Activated T-helper 17 cell treated with anti-CD3 and anti-CD28 coated beads, Interleukin-2, amount 50 U/mL, for 72 hours (primary cell): ENCODE measurements at places on chromosomes 2 and 18.

GRCh38 chr2:66665124-66665984, 230.4 kb downstream of the MEIS1 start:
- no peak for ATAC-seq

- ATAC-seq: peak; percentile 14
These were observed 55.5 kb upstream of the ANKRD62 start for GRCh38 chr18:12038082-12038638.

DNA sequence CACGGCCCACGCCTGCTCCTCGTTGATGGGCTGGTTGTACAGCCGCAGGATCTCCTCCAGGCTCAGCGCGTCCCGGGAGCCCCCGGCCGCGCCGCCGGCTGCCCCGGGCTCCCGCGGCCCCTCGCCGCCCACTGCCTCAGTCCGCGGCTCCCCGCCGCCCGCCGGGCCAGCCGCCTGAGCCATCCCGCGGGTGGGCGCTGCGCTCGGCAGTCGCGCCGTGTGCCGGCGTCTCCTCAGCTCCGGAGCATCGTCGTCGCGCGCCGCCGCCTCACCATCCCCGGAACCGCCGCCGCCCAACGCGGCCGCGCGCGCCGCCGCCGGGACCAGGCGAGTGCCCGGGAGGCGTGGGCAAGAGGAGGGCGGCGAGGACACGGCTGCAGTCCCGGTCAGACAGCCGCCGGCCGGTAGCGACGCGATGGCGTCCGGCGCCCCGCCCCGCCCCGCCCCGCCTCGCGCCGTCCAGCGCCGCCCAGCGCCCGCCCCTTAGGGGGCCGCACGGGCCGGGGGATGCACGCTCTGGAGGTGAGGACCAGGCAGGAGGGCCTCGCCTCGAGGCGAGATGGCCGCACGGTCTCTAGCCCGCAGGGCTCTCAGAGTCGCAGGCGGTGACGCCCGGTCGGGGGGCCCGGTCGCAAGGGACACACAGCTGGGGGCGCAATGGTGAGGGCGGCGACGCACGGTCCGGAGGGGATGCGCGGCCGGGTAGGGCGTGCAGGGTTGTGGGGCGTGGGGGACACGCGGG, at the start of gene SPIRE1:
Gene SPIRE1 (minus strand): TSS at position 424 of the 742 bp plus-strand sequence. CDS start 241 bp downstream, at position 183.
- peak; percentile 66 for ATAC-seq

- no peak for ATAC-seq
These were observed 96.3 kb downstream of the SOX11 start for GRCh38 chr2:5788447-5788846.

GRCh38 chr2:28902584-28902983, 8.1 kb downstream of the WDR43 start:
- no peak for ATAC-seq

DNA sequence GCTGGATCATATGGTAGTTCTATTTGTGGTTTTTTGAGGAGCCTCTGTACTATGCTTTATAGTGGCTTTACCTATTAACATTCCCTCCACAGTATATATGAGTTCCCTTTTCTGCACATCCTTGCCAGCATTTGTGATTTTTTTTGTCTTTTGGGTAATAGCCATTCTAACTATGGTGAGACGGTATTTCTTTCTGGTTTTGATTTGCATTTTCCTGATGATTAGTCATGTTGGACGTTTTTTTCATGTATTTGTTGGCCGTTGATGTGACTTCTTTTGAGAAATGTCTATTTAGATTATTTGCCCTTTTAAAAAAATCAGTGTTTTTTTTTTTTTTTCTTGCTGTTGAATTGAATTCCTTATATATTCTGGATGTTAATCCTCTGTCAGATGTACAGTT, 31.1 kb downstream of the ACTR3 start:
- ATAC-seq: no peak

DNA sequence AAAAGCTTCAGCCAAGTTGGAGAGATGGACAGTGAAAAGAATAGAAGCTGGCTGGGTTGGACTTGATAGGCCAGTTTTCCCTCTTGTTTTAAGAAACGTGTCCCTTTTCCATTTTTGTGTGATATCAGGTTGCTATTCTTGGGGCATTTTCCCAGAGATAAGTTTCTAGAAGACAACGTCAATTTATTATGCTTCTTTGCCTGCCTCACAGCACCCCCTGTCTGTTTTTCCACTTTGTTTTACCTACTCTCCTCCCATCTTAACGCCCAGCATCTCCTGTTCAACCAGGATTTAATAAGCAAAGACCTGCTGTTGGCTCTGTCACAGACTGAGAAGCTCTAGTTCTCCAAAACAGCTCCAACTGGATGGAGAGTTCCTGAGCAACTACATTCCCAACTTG, 317.8 kb upstream of the ZNF521 start:
- ATAC-seq: no peak

DNA sequence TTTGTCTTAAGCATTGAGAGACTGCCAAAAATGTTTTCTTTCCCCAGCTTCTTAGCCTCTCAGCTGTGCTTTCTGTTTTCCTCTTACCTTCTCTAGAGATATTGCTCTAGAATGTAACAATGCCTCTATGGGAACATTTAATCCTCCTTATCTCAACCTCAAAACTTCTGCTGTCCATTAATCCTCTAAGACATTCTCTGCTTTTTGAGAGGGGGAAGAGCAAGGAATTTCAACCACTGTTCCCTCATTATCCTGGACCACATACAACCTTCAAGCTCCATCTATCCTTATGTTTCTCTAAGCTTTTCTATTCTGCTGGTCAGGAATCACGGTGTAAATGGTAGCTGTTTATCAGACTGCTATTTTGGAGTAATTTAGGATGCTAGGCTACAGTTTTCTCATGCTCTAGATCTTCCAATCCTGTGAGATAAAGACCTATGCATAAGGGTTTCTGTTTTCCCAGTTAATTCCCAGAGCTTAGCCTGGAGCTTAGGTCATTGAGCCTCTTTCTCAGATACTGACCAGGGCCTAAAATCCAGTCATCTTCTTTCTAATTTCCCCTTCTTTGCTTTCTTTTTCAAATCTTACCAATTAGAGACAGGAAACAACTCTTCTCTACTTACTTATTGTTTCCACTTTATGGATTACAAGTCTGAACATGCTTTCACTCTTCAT, 282.0 kb downstream of the CALCRL start:
- no peak for ATAC-seq

GRCh38 chr2:40935349-40935748, 483.5 kb upstream of the SLC8A1 start:
- ATAC-seq: no peak

GRCh38 chr2:69683170-69683971, 39.8 kb upstream of the AAK1 start:
- peak; percentile 65 for ATAC-seq

DNA sequence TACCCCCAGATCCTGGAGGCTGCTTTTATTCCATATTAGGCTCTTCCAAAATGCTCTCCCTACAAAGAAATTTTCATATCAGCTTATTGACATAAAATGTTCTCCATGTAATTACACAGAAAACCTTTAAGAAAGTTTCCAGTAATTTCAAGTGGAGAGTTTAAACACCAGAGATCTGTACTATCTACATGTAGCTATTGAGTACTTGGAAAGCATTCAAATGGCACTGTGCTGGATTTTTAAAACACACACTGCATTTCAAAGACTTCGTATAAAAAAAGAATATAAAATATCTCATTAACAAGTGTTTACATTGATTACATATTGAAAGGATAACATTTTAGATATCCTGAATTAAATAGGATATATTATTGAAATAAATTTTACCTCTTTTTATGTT, 182.4 kb upstream of the ZNF521 start:
- ATAC-seq: no peak

DNA sequence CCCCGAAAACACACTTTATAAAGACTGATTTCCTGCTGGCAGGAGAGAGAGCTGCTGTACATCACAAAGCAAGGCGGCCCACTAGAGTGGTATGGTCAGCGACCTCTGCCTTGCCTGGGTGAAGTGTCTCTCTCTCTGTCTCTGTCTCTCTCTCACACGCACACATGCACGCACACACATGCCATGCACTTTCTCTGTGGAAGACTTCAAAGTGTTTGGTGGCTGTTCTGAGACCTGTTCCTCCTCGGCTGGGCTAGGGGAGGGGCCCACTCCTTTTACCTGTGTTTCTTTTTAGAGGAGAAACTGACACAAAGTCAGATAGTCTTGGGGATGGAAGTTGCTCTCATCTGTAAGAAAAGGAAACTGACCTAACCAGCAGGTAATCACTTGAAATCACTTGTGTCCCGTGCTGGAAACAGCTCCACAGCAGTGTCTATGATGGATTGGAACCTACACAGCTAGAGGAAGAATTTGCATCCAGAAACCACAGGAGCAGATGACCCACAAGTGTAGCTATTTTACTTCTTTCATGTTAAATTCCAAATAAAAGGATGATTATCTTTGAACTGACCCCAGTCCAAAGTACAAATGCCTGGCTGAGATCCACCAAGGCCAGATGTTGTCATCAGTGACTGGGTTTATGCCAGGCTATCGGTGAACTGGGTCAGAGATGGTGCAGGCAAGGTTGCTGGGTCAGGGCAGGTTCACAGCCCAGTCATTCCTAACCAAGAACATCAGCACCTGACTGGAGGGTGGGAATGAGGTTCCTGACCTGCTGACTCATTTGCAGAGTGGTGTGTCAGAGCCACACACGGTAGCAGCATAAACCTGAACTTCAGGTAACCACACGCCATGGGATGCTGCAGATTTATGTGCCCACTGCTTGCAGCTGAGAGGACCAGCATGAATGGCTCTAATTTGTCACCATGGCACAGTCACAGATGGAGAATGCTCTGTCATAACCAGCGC, 63.0 kb downstream of the NPAS2 start:
- peak; percentile 92 for ATAC-seq

GRCh38 chr2:29022679-29023078, 41.6 kb downstream of the TOGARAM2 start:
- ATAC-seq: no peak

DNA sequence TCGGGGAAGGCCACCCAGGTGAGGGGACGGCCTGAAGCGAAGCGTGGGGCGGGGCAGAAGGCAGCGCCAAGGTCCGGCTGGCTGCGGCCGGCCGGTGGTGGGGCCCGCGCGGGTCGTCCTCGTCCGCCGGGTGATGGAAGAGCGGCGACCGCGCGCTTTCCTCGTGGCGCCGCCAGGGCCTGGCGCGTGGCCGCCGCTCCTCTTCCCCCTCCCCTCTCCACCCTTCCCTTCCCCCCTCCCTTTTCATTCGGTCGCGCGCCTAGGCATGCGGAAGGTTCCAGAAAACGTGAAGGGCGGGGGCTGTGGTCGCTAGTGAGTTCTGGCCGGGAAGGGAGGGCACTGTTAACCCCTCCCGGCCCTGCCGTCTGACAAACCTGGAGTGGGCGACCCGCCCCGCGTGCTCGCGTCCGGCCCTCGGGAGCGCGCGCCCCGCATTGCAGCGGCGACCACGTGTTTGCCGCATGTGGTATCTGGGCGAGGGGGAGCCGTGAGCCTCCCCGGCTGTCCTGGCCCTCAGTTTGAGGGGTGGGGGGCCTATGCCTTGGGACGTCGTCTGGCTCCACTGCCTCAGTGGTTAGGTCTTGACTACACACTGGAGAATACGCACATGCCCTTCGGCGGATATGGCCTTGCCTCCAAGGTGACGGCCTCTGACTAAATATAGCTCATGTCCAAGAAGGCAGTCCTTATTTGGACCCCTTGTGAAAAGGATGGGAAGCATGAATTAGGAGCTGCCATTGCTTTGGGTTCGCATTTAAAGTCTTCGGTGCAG, 579 bp downstream of the MAT2A start:
- ATAC-seq: peak; percentile 47

- ATAC-seq: no peak
These were observed 245.8 kb downstream of the SOX11 start for GRCh38 chr2:5937851-5938565.

DNA sequence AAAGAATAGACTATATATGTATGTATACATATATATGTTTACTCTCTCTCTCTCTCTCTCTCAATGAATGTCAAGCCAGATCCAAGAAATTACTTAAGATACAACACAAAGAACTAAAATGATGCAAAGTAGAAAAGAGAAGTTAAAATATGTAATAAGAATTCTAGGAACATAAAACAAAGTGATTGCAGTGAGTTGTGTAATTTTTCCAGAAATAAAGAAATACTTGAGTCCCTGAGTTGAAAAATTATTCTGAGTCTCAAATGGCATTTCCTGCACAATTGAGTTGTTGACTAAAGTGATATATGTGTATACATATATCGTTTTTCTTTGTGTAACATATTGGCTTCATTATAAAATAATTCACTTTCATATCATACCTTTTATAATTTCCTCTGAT, 262.4 kb downstream of the INSIG2 start:
- ATAC-seq: no peak

DNA sequence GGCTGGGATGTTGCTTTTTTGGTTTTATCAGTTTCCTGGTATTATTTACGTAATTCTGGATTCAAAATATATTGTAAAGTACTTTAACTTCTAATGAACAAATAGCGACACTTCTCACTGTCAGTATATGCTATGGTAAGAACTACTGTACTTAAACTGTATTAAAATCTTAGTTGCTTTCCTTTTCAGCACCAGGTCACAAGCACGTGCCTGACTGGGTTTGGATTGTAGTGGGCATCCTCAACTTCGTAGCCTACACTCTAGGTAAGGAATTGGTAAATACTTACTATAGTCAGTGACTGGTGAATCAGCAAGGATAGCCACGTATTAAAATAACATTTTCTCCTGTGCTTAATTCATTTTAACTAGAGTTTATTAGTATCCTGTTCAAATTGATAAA, 20.4 kb upstream of the ADGRF3 start:
- no peak for ATAC-seq

DNA sequence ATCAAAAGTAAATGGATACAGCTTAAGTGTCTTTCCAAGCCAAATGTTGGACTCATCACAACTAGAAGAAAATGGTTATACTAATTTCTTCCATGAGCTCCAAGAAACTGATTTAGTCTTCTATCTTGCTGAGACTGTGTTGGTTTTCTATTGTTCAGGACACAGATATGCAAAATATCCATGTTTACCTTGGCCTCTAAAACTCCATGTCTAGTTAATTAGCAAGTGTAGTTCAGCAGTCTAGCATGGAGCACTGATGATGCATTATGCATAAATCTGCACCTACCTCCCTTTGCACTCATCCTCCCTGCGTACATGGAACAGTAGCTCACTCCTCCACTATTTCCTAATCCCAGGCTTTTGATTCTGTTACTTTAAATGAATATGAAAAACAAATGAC, 731.4 kb upstream of the CHAC2 start:
- ATAC-seq: no peak

DNA sequence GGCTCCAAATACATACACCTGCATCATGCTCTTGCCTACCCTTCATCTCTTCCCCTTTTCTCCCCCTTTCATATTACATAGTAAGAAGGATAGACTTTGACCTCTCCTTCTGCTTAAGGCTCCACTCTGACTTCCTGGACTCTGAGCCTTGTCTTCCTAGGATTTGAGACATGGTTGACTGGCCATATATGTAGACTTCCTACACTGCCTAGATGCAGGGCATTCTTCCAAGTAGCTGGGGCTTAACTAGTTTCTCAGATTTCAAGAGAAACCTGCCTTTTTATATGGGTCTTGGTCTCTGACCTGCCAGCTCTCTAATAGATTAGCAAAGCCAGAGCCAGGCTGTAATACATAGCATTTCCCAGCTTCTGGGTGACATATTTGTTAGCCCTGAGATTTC, 35.4 kb upstream of the CYP26B1 start:
- ATAC-seq: no peak

GRCh38 chr2:425947-426346, 138.1 kb upstream of the ALKAL2 start:
- ATAC-seq: no peak
